Putamen (tissue), 1 donor: ENCODE measurements at places on chromosomes 16 and 17.
A peak's percentile ranks its signal among the peaks of the same experiment; 100 is the strongest.

GRCh38 chr16:51849715-51850114 is 697.2 kb downstream of the TOX3 start:
- no peak for DNase-seq

DNA sequence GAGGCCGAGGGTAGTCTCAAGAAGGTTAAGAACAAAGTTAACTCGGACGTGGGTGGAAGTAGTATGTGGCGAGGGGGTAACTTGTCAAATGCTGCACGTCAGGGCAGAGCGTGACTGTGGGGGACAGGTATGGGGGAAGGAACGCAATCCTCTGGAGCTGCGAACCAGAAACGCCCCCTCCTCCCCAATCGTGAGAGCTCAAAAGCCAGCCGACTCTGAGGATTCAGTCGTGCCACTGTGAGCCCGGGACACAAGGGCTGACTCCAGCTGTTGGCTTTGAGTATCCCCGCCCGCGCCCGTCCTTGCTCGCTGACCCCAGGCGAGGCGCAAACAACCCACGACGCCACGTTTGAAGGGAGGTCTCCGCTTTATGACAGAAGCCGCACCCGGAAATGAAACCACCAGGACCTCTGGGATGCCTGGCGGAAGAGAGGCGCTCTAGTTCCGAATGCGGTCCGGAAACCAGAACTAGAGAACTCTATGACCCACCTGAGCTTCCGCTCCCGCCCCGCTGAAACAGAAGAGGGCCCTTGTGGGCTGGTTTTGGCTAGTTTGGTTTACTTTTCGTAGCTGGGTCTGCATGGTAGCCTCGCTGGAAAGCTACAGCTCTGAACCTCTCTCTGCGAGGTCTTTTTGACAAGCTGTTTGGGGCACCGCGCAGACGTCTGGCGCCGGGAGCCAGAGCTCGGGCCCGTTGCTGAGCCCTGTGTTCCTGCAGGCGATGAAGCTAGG is at the start of gene PEX12:
PEX12 (minus strand) TSS at position 375 of the 732 bp plus-strand sequence. CDS start 550 bp downstream, outside the sequence.
- peak; percentile 95 for DNase-seq

GRCh38 chr16:531494-532125 is 4.1 kb downstream of the CAPN15 start:
- no peak for DNase-seq

DNA sequence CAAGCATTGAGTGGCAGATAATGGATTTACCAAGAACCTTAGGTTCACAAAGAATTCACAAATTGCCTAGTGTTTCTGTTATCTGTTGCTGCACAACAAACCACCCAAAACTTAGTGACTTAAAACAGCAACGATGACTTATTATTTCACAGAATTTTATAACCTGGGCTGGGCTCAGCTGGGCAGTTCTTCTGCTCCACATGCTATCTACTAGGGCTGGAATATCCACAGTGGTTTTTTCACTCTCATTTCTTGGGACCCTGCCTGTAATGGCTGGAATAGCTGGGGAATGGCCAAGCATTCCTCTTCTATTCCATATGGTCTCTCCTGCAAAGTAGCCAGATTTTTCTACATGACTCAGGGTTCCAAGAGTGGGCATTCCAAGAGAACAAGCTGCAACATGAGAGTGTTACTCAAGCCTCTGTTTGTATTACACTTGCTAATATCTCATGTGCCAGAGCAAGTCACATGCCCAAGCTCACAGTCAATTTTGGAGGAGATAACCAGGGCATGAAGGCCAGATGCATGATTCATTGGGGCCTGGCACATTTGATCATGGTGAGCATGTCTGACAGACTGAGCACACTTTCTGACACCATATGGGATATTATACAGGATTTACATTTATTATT is 4.9 kb upstream of the PSMD7 start:
- no peak for DNase-seq

- no peak for DNase-seq
Measured at GRCh38 chr16:50340578-50340977, 28.2 kb downstream of the BRD7 start.

DNA sequence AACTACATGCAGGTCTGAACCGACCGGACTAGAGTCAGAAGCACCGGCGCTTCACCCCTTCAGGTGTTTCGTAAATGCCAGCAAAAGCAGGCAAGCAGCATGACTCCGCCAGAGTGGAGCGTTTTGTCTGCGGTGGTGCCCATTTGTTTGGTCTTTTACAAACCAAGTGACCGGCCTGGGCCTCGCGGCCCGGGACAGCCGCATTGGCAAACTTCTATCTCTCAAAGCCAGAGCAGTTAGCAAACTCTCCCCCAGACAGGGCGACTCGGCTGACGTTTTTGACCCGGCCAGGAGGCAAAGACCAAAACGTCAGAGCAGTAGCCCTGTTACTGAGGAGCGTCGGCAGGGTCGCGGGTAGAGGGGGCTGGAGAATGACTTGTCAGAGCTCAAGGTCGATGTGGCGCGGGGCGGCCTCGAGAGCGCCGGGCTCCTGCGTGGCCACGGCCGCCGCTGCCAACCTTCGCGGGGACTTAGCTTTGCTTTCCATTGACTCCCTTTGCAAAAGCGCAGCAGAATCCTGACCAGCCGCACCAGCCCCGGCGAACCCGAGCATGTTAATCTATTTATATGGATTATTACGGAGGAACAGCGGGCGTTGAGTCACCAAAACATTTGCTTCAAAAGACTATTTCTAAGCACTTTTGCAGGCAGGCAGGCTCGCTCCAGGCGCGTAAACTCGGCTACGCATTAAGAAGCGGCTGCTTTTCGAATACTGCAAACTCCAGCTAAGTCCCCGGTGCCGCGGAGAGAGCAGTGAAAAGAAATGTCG is 763 bp upstream of the SOX9 start:
- DNase-seq: peak; percentile 68

GRCh38 chr16:48180868-48181480 is 25.2 kb upstream of the ABCC12 start:
- no peak for DNase-seq

GRCh38 chr16:89586853-89587252 is 11.3 kb downstream of the CPNE7 start:
- no peak for DNase-seq

- DNase-seq: no peak
Measured at GRCh38 chr17:40122999-40123810, 1.4 kb downstream of the MSL1 start.

DNA sequence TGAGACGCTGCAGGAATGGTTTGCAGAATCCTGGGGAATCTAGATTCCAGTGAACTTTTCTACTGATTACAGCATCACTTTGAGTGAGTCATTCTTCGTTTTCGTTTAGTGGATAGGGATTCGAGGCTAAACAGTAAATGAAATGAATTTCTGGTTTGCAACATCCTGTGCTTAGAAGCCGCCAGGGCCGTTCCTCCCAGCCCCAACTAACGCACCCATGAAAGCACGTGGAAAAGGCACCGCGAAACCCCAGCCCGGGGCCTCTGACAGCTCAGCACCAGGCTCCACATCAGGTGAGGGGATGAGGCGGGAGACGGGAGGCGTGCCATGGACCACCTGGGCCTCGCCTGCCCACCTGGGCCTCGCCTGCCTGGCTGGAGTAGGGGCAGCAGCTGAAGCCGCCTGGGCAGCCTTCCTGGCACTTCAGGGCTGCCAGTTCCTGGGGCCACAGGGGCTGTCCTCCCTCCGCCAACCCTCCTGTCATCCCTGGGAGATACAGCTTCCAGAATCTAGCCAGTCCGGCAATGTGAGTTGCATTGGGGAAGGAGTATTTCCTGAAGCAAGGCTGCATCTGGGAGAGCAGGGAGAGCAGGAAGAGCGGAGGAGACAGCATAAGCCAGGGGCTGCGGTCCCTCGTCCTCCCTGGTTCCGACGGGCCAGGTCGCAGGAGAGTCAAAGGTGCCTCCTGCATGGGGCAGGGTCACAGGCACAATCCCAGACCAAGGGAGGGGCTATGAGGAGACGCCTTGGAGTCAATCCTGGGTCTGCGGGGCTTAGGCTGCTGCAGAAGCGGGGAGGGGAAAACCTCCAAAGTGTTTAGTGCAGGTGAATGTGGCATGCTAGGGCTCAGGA is 78.4 kb downstream of the RPH3AL start:
- no peak for DNase-seq

GRCh38 chr16:8887952-8888560 is 5.9 kb downstream of the LITAFD start:
- DNase-seq: peak; percentile 65
